ENCODE measurements at places on chromosomes 2 and 18.

GRCh38 chr2:148725564-148725963 is 81.0 kb downstream of the EPC2 start:
- DNase-seq = no peak

GRCh38 chr18:24089076-24089475 is 49.8 kb upstream of the CABYR start:
- no peak for DNase-seq

- no peak for DNase-seq
These were observed 57.3 kb downstream of the EPC2 start for GRCh38 chr2:148701877-148702276.

DNA sequence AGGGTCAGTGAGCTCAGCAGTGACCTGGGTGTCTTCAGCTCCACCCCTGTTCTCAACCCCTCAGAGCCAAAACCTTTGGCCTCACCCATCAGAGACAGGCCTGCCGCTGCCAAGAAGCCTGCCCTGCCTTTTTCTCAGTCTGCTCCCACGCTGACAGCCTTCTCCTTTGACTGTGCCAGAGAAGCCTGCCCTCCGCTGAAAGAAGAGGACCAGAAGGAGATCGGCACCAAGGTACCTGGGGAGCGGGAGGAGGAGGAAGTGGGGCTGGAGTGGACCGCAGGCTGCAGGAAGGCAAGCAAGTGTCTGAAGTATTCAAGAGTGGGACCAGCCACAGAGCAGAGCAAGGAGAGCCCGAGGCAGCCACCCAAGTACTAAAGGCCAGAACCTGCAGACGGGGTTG is 33.2 kb downstream of the TOGARAM2 start:
- no peak for DNase-seq

Measured in stimulated activated naive CD4-positive, alpha-beta T cell (primary cell).